ENCODE measurements at places on chromosomes 5 and 9. TPM values are rescaled to one million over a fixed set of nuclear protein-coding genes. Genes with fewer than 3 reads are reported as not detected.

- no peak for DNase-seq
Measured at GRCh38 chr9:29078063-29078666, 1504.9 kb upstream of the C9orf72 start.

DNA sequence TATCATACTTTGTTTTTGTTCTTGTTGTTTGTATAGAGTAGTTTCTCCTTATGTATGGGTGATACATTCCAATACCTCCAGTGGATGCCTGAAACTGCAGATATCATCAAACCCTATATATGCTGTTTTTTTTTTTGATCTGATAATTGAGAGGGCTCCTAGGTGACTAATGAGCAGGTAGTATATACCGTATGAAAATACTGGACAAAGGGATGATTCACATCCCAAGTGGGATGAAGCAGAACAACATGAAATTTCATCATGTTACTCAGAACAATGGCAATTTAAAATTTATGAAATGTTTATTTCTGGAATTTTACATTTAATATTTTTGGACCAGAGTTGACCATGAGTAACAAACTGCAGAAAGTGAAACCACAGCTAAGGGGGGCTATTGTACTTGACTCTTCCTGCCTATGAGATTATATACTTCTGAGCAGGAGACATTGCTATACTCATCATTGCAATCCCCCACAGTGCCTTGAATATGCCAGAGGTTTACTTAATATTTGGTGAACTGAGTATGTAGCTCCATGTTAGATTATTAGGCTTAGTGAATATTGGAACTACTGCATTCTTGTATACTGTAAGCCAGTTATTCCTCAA lies 258.7 kb upstream of the FBXL7 start:
- no peak for DNase-seq

DNA sequence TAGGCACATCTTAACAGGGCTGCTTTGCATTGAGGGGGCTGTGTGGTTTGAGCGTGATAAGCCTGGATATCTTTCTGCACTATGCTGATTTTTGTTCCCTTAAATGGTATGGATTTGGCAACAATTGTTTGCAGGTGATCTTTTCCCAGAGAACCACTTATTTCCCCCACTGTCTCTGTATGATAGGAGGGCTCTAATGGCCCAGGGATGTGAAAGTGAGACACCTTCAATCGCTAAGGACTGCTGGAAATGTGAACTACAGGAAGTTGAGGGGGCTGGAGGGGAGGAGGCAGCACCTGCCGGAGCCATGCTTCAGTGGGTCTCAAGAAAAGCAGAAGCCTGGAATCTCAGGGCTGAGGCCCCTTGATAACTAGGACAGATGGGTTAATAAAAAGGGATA lies 29.4 kb downstream of the SYK start:
- no peak for DNase-seq

DNA sequence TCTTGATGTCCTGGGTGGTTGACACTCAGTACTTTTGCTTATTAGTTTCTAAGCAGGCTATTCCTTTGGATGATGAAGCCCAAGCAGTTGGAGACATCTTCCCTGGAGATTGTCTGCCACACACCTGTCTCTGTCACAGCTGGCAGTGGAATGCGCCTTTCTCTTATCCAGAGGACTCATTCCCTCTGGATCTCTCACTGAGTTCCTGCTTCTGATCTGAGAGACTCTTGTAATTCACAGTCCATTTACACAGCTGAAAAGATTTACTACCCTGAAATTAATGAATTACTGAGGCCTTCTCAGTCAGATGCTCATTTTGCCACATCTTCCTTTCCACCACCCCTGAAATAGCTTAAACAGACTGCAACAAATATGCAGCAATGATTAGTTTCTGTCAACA lies 15.9 kb downstream of the TAL2 start:
- DNase-seq = no peak

GRCh38 chr9:37192803-37193202 lies 72.4 kb downstream of the ZCCHC7 start:
- DNase-seq = no peak

GRCh38 chr5:31845361-31845760 lies 206.4 kb downstream of the PDZD2 start:
- DNase-seq = no peak

GRCh38 chr9:19624519-19624918 lies 164.3 kb downstream of the SLC24A2 start:
- no peak for DNase-seq

- DNase-seq = no peak
Measured at GRCh38 chr9:137026828-137027227, 1.2 kb downstream of the ABCA2 start.

DNA sequence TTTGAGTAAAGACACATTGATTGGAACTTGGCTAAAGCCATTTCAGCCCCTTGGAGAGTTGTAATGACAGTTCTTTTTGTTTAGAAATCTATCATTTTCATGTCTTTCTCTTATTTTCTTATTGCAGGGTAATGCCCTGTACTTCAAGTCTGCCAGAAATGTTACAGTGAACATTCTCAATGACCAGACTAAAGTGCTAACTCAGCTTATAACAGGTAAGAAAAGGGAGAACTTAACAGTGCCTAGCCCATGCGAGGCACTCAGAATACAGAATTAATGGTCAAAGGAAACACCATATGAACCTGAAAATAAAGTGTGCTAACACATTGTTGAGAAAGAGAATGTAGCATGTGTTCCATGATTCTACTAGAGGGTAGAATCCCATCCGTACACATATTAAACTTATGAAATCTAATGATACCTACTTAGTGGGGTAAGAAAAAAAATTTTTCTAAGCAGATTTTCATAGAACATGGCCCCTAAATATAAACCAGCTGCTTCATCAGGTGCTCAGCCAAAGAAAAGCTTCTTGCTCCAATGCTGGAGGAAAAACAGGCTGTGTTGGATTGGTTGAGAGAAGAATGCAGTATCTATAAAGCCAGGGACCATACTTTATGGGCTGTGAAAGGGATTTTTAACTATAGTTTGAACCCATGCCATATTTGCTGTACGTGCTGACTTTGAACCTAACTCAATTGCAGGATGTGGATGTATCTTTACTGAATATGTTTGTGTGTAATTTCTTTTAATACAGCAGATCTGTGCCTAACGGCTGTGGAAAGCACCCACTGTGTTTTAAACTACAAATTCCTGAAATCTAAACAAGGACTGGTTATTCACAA lies 260.8 kb upstream of the PPP1R2B start:
- DNase-seq = no peak

DNA sequence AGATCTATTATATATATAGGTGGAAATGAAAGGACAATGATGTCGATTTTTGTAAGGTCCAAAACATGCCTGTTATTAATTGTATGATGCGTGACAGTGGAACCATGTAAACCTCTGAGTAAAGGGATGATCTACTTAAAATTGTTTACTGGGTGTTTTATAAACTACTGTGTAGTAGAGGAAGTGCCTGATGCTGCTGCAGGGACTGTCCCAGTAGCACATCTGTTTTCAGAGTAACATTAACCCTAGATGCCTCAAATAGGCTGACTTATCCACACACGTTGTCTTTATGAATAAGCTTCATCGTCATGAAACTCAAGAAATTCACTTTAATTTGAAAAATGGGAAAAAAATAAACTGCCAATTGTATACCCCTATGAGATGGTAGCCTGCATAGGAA lies 1.7 kb downstream of the CAMK4 start:
- peak; percentile 43 for DNase-seq

DNA sequence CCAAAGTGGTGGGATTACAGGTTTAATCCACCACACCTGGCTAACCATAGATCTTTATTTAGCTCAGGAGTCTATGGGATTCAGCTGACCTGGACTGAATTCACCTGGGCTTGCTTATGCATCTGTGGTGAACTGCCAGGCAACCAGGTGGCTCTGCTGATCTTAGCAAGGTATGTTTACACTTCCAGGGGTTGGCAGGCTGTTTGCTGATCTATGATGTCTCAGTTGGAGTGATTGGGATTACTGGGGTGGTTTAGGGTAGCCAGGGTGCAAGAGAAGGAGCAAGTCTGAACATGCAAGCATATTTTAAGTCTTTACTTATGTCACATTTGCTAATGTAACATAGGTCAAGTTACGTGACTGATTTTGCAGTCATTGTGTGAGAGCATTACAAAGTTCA lies 63.6 kb upstream of the JAK2 start:
- no peak for DNase-seq

DNA sequence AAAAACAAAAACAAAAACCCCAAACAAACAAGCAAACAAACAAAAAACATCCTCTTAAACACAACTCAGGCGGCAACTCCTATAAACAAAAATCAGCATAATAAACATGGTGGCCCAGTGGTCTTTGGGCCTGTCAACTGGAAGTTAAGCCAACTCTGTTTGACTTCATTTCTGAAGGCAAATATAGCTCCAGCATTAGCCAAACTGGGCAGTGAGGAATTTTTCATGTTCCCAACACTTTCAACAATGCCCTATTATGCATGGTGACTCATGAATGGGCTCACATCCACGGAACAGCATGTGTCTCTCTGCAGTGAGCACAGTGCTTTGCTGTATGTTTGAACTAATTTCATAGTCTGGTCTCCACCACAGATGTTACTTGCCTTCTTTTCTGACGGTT lies 143.9 kb upstream of the STC2 start:
- no peak for DNase-seq

GRCh38 chr5:179139111-179139935 lies 79.2 kb downstream of the ZNF354C start:
- DNase-seq = no peak

DNA sequence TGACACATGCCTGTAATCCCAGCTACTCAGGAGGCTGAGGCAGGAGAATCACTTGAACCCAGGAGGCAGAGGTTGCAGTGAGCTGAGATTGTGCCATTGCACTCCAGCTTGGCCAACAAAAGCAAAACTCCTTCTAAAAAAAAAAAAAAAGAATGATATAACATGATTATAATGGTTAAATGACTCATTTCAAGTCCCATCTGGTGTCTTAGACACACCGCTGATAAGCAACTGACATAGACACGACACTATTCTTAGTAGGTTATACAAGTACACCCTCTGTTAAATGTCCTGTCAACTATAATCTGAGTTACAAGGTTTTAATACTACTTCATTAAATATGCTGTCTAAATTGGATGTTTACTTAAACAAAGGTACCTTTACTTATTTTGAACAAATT lies 405.3 kb upstream of the CLINT1 start:
- no peak for DNase-seq

DNA sequence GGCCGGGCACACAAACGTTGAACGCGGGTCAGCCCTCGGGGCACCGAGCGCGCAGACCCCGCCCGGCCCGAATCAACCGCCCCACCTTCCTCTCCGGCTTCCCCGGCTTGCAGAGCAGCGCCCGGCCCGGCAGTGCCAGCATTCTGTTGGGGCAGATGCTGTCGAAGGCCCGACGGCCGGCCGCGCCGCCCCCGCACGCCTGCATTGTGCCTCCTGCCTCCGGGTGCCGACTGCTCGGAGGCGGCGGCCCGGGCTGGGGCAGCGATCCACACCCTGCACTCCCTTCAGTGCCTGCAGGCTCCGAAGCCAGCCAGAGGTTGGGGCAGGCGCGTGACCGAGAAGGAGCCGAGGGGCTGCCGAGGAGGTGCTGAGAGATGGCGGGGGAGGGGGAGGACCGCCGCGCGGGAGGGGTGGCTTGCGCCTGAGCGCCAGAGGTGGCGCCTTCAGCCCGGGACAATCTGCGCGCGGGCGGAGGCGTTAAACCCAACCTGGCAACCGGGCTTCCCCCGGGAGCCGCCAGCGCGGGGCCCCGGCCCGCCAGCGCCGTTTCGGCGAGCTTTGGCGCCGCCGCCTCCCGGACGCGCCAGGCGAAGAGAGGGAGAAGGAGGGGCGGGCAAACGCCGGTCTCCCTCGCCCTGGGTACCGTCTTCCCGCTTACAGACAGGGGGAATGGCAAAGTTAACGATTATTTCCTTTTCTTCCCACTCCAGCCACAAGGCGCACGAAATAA lies at the start of gene MCIDAS:
TSS of gene MCIDAS (minus strand) at position 382 of the 730 bp plus-strand sequence. CDS start at position 205, 177 bp downstream.
- DNase-seq = peak; percentile 75

DNA sequence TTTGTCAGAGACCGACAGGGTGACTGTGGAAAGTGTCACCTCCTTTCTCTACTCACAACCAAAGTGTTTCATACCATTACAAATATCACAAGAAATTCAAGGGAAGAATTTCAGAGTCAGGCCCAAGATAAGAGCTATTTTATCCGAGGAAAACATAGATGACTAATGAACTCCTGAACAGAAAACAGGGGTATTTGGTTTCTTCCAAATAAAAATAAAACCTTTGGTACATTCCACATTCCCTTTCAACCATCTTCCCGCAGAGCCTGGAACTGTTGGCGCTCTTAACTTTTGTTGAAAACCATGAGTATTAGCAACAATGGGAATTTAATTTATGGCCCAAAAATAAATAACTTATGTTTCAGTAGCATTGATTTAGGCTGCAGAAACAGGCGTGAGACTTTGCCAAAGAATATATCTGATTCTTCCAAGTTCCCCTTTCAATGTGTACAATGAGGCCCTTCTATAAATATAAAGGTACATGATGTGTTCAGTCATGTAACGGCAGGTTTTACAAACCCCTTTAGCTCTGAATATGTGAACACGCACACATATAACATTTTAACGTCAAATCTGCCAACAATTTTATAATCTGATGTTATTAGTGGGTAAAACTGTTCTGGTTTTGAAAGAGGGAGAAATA lies 69.5 kb downstream of the RETREG1 start:
- DNase-seq = no peak

- no peak for DNase-seq
Measured at GRCh38 chr5:98714710-98715288, 58.7 kb upstream of the RGMB start.

- no peak for DNase-seq
Measured at GRCh38 chr5:86917117-86917579, 299.4 kb downstream of the COX7C start.

- DNase-seq = no peak
Measured at GRCh38 chr5:16600397-16600796, 16.4 kb downstream of the RETREG1 start.

DNA sequence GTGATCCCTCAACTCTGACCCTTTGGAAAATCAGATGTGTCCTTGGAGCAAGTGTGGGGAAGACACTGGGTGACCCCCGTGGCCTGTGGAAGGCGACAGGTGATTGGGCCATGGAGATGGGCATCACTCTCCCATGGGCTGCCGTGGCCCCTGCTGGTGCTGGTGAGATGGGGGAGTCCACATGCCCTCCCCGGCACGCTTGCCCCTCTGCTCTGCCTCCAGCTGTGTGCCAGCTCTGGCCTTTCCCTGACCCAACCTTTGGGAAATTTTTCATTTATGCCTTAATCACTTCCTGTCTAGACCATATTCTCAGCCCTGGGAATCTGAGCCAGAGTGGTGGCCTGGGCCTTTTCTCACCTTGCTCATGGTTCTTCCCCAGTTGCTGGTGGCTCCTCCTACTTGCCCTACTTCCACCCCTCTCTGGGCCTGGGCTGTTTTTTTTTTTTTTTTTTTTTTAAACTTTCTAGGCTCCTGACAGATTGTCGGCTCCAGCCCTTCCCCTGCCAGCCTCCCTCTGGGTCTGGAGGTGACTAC lies 56.6 kb downstream of the RGS3 start:
- DNase-seq = no peak

TEX48 gene
- total RNA-seq = not detected

GNAQ gene
- total RNA-seq = 51.1 TPM

EIF4E1B gene
- not detected for total RNA-seq

CYSRT1 gene
- total RNA-seq = not detected

TMEM252 gene
- not detected for total RNA-seq

PLPPR1 gene
- not detected for total RNA-seq

PPP2R2B gene
- 1.1 TPM for total RNA-seq

CDC20B gene
- not detected for total RNA-seq

SEMA5A gene
- 0.98 TPM for total RNA-seq

ZNF354C gene
- total RNA-seq = 5.2 TPM

SPATA31E1 gene
- not detected for total RNA-seq

SLC27A4 gene
- 6.4 TPM for total RNA-seq

F2RL2 gene
- total RNA-seq = not detected

CCL21 gene
- not detected for total RNA-seq

Data from naive thymus-derived CD4-positive, alpha-beta T cell (primary cell).